Fibroblast of skin of abdomen (primary cell): ENCODE measurements at places on chromosomes 4 and X.
A peak's percentile ranks its signal among the peaks of the same experiment; 100 is the strongest.

- DNase-seq: no peak
Measured at GRCh38 chr4:7829652-7830580, 109.7 kb downstream of the AFAP1 start.

GRCh38 chrX:56784666-56785065 is 55.6 kb downstream of the NBDY start:
- no peak for DNase-seq

DNA sequence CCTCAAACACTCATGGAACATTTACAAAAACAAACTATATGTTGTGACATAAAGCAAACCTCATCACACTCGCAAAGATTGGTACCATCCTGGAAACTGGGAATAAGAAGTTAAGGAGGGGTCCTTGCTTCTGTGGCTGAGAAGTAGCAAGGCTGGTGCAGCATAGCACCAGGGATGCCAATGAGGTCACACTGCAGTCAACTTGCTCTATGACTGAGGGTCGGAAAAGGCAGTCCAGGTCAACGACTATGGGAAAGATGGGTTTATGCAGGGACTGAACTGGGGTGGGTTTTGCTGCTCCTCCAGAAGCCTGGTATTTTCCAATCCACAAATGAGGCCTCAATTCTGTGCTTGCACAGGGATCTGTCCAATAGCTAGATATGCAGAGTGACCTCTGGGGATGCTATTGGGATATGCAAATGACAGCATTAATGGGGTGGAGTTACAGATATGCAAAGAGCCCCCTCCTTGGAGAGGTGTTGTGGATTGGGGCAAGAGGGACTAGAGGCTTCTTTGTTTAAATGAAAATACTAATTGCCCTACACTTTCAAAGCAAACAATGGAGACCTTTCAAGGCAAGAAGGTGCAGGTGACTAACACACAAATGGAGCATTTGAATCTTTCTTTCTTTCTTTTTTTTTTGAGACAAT is 7.2 kb upstream of the IL13RA1 start:
- DNase-seq: no peak

GRCh38 chr4:85370400-85371032 is 104.4 kb upstream of the ARHGAP24 start:
- DNase-seq: peak; percentile 39

GRCh38 chr4:105191621-105192210 is 45.0 kb downstream of the TET2 start:
- DNase-seq: peak; percentile 38

DNA sequence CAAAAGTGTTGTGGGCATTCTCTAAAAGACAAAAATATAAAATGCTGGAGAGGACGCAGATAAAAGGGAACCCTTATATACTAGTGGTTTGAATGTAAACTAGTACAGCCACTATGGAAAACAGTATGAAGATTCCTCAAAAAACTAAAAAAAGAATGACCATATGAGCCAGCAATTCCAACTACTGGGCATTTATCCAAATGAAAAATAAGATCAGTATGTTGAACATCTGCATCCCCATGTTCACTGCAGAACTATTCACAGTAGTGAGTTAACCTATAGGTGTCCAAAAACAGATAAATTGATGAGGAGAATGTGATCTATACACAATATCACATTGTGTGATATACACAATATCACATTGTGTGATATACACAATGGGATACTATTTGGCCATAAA is 1615.3 kb downstream of the PCDH18 start:
- DNase-seq: peak; percentile 70

DNA sequence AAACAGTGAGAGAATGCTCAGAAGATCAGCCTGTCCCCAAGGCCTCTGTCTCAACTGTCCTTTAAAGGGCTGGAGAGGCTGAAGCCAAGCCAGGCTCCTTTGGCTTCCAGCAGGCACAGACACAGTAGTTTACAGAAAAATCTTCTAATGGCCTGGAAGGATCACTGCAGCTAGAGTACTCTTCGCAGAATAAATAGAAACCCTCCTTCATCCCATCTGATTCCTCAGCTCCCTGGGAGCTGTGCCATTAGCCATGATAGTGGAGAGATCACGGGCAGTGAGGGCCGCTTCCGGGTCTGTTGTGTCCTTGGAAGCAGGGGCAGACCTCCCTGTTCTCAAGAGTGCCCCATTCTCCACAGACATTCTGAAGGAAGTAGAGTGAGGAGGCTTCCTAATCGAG is 63.1 kb downstream of the CCNI start:
- no peak for DNase-seq

DNA sequence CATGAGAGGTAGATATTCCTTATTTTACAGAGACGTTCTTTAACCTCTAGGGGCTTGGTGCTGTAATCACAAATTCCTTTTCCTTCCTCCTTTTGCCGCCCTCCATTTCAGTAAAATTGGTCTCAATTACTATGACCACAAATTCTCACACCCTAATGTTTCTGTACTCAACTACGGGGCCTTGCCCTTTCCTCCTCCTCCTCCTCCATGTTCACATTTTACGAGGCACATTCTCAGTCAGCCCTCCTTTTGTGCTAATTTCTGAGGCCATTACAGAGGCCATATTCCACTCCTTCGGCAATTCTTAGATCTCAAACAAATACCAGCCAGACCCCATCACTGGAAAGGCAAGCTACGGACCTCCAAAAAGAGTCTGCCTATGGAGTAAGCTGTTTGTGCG is 92.1 kb downstream of the SH3KBP1 start:
- DNase-seq: no peak

DNA sequence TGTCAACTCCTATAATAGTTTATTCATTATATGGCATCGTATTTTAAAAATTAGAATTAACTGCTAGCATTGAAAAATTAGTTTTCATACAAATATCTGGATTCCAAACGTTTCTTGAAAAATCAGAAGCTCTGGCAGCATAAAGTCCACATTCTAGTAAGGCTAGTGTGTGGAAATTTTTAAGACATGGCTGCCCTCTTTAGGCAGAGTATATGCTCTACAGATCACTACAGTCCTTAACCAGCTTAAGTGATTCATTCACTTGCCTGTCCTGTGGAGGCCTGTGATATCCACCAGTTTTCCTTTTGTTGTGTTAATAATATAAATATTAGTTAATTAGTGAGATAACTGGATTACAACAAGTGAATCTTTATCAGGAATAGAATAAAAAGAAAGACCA is 287.2 kb downstream of the OPHN1 start:
- peak; percentile 42 for DNase-seq

DNA sequence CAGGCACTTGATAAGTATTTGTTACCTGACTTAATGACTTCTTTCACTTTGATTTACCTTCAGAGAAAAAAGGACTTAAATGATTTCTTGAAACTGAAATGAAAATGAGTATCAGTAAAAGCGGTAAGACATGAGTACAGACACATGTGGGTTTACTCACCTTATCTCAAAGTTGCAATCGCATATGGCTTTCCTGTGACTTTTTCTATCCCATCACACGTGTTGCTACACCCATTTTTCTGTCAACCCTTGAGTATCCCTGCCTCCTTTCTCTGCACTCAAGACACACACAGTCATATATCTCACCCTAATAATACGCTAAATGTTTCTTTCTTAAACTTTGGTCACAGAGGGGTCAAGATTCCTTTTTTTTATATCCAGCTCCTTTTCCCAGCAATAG is 11.0 kb upstream of the ARHGEF38 start:
- DNase-seq: no peak

GRCh38 chrX:154484255-154485149 is 1.9 kb downstream of the UBL4A start:
- DNase-seq: no peak

DNA sequence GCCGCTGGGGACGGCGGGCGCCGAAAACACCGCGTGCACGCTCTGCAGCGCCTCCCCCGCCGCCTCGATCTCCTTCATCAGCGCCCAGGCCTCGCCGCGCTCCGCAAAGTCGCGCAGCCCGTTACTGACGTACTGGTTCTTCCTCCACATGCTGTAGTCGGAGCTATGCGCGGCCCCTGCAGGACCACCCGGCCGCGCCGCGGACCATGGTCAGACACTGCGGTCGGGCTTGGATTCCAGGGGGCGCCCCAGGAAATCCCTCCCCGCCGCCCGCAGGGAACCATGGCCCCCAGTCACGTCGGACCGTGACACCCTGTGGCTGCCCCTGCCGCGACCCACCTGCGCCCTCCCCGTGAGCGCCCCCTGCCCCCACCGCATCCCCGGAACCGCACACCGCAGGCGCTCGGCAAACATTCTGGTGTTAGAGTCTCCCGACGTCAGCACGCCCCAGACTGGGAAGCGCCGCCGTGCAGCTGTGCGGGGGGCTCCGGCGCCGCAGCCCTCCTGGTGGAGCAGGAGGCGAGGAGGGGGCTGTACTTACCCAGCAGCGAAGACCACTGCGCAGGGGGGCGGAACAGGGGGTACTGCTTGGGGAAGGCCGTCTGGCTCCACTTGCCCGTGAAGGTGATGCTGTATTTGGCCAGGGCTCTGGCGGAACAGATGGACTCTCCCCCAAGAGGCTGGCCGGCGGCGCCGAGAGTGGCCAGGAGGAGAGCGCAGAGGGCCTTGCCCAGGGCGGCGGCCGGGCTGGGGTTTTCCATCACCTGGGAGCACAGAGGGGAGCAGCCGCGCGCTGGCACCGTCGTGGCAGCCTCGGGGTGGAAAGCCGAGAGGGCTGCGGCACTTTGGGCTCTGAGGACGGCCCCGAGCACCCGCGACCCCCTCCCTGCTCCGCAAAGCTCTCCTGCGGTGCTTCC is 814 bp downstream of the SPON2 start:
- no peak for DNase-seq

- DNase-seq: no peak
Measured at GRCh38 chr4:151564321-151564720, 155.3 kb downstream of the FHIP1A start.

- peak; percentile 50 for DNase-seq
Measured at GRCh38 chr4:73869130-73870055, at the start of gene CXCL1. CXCL1 (plus strand) TSS chr4:73869393; CDS start chr4:73869471, 78 bp downstream.

DNA sequence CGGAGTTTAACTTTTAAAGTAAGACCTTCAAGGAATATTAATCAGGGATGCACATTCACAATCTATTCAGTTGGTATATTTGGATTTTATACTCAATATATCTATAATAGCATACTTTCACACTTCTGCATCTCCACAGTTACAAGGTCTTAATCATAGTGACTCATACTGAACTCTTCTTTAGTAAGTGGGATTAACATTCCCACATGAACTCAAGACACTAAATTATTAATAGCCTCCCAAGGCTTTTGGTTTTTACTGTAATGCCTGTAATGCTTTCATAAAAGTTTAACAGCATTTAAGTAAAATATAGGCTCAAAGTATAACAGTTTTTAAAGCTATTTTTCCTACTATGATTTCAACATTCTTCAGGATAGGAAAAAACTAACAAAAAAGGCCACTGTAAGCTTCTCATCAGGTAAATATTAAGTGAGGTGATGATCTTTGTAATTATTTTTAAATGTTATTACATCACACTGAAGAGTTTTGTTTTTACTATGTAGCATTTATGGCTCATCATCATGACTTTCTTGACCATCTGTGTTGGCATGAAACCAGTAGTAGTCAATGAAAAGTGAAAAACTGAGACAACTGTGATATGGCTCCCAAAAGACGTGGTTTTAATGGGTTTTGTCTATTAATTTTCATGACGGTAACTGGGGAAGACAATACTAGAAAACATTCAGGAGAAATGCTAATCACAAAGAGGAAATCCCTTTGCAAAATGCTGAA is 91.5 kb upstream of the GALNT7 start:
- DNase-seq: peak; percentile 77

DNA sequence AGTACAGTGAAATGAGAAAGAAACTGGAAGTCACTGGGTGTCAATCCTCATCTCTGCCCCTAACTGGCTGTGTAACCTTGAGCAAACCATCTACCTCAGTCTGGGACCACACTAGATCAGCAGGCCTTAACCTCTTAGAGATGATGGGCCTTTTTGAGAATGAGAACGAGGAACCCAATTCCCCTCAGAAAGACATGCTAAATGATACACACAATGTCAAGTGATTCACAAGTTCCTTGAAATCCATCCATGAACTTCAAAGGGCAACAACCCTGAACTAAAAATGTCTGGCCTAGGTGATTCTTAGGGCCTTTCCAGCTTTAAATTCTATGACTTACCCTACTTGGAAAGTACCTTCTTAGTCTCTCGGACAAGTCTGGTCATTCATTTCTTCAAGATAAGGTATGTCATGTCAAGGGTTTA is 47.4 kb downstream of the ACSL4 start:
- no peak for DNase-seq

GRCh38 chr4:145847764-145848163 is 90.9 kb downstream of the ZNF827 start:
- DNase-seq: no peak

- DNase-seq: no peak
Measured at GRCh38 chr4:2378898-2379297, 39.5 kb downstream of the ZFYVE28 start.

DNA sequence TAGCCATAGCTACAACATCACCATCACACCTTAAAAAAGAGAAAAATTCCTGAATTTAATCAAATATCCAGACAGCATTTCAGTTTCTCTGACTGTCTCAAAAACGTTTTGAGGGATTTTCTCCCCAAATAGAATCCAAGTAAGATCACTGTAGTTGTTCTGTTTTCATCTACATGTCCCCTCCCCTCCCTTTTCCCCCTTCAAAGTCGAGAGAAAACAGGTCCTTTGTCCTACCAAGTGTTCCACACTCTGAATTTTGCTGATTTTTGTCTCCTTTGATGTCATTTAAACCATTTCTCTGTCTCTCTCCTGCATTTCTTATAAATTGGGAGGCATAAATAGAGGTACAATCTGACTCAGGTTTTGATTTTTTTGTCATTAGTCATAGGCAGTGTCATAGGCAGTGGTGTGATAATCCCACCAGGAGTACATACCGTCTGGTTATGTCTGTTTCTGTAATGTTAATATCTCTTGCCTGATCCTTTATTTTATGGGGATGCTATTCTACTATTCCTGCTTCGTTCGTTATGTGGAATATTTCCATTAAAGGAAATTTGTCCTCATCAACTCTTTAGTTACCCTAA is 348.6 kb downstream of the PTTG2 start:
- peak; percentile 66 for DNase-seq

GRCh38 chrX:134990801-134991481 is at the start of gene SMIM10:
SMIM10 (plus strand) TSS chrX:134990991; CDS start chrX:134991096, 105 bp downstream.
- DNase-seq: peak; percentile 66

DNA sequence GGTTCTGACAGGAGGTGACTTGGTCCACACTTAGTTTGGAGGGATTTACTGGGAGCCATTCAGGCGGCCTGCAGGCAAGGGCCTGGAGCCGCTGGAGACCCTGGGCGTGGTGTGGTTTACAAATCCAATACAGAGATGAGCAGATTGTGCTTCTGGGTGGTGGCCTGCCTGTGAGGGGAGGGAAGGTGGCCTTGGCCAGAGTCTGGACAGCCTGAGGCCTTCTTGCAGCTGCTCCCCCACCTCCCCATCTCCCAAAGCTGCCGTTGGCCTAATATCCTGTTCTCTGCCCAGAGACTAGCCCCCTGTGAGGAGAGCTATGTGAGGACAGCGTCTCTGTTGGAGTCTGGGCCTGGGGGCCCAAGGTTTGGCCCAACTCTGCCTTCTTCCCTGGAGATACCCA is 163.9 kb upstream of the MAMLD1 start:
- DNase-seq: no peak

GRCh38 chr4:121148000-121148399 is 16.1 kb downstream of the TNIP3 start:
- DNase-seq: peak; percentile 88

- DNase-seq: peak; percentile 2
Measured at GRCh38 chrX:139724626-139725025, 16.7 kb upstream of the MCF2 start.
